ENCODE measurements at places on chromosomes 16 and 17.

DNA sequence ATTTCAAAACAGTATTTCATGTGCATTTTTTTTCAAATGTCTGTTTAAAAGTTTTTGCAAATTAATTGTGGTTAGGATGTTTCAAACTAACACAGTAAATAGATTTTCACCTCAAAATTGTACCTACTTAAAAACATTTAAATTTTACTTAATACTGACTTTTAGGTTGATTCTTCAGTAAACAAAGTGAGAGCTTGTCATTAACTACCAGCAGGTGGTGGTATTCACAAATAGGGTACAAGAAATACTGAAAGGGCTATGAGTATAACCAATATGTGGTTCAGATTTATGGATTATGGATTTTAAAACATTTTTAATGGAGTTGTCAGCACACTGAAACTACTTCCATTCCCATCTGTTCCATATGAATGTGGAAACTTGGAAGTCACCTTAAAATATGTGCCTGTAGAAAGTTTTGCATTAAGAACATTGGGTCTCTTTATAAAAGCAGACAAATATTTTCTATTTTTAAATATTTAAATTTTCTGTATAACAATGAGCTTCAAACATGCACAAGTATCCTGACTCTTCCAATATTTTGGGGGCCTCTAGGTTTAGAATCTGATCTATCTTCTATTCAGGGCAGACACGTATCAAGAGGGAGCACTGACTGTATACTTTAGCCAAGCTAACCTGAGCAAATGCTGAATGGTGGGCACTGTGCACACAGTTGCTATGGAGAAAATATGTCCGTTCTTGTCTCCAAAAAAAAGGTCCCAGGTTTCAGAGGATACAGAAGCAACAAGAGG, 155.6 kb downstream of the SNX11 start:
- DNase-seq, result no peak

DNA sequence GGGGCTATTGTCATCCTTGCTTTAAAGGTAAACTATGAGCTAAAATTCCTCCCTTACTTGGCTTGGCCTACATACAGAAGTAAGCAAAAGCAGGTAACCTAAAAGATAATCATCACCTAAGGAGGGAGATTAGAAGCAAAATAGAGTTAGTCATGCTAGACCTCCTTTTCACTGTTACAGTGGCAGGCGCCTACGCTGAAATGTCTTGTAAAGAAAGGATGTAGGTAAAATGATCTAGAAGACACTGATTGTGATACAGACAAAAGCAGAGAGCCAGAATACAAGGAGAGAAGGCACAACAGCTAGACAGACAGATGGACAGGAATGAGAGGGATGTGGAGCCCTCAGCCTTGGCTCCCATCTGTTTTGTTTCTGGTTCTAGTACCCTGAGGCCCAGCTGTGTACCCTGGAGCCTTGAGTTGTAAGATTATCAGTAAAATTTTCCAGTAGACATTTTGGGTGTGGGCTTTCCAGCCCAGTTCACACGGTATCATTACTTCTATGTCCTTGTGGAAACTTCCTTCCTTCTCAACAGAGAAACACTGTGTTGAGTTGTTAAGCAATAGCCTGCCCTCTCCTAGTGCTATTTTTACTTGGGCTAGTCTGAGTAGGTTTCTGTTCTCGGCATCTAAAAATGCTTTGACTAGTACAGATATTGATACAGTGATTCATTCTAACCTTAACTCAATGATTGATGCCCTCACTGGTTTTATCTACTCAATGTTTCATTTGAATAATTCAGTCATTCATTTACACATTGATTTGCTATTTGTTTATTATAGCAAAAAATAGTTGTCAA, 7.7 kb upstream of the C16orf78 start:
- no peak for DNase-seq

DNA sequence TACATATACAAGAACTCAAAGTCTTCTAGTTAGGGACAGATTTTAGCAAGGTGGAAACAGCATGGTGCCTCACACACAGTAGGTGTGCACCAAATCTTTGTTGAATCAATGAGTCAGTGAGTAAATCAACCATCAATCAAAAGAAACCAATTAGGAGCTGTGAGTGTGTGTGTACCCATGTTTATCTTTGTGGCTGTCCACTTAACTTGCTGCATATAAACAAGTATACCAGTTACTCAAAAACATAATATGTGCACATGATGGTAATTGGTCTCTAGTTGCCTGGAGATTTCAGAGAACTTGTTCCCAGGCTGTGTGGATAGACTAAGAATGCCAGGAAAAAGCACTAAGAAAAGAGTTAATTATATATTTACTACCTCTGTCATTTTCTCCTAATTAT, 272.2 kb upstream of the CCL2 start:
- DNase-seq, result no peak

GRCh38 chr16:88534638-88535190, 35.5 kb upstream of the ZC3H18 start:
- DNase-seq, result no peak

DNA sequence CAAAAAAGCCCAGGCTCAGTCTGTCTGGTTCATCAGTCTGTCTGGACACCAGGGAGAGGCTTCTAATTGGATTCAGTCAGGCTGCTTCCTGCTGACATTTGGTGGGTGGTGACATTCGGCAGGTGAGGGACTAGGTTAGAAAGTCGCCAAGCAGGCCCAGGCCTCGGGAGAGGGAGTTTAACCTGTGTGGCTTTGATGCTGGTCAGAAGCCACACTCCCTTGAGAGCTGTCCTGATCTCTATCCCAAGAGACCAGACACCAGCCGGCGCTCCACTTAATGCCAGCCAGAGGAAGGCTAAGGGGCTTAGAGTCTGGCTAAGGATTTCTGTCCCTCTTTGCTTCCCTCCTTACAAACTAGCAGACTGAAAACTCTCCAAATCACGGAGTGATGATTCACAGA, 135.0 kb downstream of the GSG1L start:
- no peak for DNase-seq

- no peak for DNase-seq
Observed at GRCh38 chr17:8371786-8372185, 4.7 kb downstream of the KRABD2 start.

- no peak for DNase-seq
Observed at GRCh38 chr17:56440419-56440818, 153.1 kb upstream of the NOG start.

- no peak for DNase-seq
Observed at GRCh38 chr17:57915544-57915943, 39.7 kb downstream of the CUEDC1 start.

DNA sequence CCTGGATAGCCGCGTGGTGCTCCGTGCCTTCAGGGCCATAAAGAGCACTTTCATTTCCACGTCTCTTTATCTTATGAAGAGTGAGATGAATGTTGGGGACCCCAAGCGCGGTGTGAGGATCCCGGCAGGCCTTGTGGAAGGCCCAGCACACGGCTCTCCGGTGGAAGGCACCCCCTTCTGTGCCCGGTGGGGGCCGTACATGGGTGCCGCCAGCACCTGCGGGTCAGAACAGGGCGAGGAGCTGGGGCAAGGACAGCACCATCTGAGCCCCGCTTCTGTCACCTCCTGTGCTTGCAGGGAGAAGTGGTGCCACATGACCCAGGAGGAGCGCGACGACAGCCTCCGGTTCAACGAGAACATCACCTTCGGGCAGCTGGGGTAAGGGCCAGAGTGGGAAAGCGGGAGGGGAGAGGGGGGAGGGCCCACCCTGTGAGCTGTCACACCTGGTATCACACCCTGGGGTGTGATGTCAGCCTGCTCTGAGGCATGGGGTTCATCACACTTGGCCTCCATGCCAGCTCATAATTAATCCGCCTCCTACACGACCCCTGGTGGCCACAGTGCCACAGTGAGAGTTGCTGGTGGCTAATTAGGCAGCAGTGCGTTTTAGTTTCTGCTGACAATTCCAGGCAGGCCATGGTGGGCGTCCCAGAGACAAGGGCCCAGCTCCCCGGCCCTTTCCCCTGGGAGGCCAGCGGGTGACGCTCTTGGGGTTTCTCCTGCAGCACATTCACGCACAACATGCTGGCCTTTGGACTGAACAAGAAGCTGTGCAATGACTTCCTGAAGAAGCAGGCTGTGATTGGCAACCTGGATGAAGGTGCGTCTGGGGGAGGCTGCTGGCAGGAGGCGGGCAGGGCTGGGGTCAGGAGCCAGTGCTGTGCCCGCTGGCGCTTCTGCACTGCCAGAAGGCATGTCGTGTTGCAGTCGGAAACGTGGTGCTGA, 25.7 kb downstream of the CIBAR2 start:
- peak; percentile 81 for DNase-seq

DNA sequence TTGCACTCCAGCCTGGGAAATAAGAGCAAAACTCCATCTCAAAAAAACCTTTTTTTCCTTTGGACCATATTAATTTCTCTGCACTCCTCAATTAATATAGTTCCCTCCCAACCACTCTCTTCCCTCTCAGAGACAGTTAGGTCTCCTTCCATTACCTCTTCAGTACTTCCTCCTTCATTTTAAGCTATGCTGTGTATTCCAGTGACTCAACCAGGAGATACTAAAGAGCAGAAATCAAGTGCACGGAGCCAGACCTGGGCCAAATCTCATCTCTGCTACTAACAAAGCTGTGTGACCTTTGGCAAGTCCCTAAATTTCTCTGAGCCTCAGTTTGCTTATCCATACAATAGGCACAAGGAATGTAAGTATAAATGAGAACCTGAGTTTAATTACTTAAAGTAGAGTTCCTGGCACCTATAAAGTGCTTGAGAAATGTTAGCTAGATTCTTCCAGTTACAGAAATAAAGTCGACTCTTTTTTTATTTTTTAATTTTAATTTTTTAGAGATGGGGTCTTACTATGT, 8.5 kb downstream of the PECAM1 start:
- DNase-seq, result no peak

- DNase-seq, result peak; percentile 90
Observed at GRCh38 chr17:68498479-68499326, 13.5 kb upstream of the PRKAR1A start.

- no peak for DNase-seq
Observed at GRCh38 chr17:3308603-3309002, 10.4 kb upstream of the OR3A1 start.

- no peak for DNase-seq
Observed at GRCh38 chr17:32123782-32124181, 18.5 kb upstream of the RHOT1 start.

GRCh38 chr16:54076006-54076504, 210.5 kb downstream of the IRX3 start:
- no peak for DNase-seq

GRCh38 chr17:19454074-19454473, 43.0 kb downstream of the RNF112 start:
- no peak for DNase-seq

DNA sequence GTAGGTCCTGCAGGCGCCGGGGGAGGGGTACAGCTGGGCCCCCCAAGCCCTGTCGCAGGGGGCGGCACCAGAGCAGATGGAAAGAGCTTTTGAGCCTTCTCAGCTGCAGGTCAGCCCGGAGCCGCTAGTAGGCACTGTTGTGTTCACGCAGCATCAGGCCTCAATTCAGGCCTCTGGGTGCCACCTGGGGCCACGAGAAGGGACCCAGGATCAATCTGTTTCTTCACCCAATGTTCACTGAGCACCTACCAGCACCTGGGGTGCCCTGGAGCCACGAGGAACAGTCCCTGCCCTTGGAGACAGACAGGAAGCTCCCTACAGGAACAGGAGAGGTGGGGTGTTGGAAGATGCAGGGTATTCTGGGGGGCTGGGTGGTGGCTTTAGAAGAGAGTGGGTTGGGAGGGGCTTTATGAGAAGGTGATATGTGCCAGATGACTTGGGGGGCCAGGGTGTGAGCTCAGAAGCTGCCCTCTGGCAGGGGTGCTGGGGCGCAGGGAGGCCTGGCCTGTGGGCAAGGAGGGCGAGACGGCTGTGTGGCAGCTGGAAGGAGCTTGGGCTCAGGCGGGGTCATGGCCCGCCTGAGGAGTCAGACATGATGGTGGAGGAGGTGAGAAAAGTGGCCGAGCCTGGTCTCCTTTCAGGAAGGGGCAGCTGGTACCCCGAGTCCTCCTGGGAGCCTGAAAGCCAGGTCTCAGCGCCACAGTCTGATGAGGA, 121.9 kb upstream of the GSE1 start:
- peak; percentile 48 for DNase-seq

DNA sequence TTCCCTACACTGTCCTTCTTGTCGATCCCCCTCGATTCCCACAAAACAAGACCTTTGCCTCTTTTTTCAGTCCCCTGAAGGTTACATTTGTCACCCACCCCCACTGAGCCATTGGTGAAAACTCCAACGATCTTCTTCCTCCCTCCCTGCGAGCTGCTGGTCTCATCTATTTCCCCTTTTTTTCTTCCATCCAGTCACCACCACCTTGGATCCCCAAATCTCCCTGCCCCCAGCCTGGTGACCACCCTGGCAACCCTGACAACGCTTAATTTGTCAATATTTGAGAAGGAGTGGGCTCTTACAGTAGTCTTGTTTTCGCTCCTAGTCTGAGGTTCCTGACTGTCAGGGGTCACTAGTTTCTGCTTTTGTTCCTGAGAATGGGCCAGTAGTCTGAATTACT, 62.9 kb downstream of the SMPD3 start:
- no peak for DNase-seq

- DNase-seq, result no peak
Observed at GRCh38 chr17:13362341-13363122, 239.2 kb downstream of the HS3ST3A1 start.

- DNase-seq, result no peak
Observed at GRCh38 chr16:12260119-12260646, 283.6 kb downstream of the SNX29 start.

GRCh38 chr17:72916991-72917390, 175.5 kb downstream of the SLC39A11 start:
- no peak for DNase-seq

- DNase-seq, result no peak
Observed at GRCh38 chr16:1338119-1338730, 4.8 kb downstream of the BAIAP3 start.

DNA sequence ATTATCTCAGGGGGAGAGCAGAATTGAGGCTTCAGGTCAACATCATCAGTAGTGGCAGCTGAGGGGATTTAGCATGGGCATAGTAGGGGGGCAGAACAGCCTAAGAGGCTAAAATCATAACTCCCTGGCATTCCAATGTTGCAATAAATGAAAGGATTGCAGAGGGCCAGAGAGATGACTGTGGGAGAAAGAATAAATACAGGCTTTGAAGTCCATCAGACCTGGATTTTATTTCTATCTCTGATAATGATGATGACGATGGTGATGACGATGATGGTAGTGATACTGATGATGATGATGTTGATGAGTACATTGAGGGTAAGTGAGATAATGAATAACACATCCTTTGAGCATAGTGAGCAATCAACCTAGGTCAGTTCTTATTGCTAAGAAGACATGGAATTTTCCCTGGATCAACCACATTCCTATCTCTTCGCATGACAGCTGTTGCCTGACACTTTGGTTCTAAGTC, 107.4 kb upstream of the CDH11 start:
- no peak for DNase-seq

DNA sequence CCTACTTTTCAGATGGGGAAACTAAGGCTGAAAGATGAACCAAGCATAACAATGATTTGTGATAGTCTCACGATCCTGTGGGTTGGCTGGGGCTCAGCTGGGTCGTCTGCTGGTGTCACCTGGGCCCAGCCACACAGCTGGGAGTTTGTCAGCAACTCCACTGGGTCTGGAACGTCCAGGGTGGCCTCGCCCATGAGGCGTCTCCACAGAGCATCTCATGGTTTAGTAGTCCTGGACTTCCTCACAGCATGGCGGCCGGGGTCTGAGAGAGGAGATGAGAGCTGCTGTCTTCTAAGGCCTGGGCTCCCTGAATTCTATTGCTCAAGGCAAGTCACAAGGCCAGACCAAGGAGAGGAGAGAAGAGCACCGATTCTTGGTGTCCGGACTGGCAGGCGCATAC, 24.1 kb upstream of the WFDC1 start:
- DNase-seq, result no peak
